ENCODE measurements at places on chromosomes 16 and 17.

- DNase-seq, result no peak
These were observed 217.9 kb upstream of the RPL38 start for GRCh38 chr17:73985466-73986015.

GRCh38 chr17:6426356-6427101 lies 8.4 kb downstream of the AIPL1 start:
- no peak for DNase-seq

DNA sequence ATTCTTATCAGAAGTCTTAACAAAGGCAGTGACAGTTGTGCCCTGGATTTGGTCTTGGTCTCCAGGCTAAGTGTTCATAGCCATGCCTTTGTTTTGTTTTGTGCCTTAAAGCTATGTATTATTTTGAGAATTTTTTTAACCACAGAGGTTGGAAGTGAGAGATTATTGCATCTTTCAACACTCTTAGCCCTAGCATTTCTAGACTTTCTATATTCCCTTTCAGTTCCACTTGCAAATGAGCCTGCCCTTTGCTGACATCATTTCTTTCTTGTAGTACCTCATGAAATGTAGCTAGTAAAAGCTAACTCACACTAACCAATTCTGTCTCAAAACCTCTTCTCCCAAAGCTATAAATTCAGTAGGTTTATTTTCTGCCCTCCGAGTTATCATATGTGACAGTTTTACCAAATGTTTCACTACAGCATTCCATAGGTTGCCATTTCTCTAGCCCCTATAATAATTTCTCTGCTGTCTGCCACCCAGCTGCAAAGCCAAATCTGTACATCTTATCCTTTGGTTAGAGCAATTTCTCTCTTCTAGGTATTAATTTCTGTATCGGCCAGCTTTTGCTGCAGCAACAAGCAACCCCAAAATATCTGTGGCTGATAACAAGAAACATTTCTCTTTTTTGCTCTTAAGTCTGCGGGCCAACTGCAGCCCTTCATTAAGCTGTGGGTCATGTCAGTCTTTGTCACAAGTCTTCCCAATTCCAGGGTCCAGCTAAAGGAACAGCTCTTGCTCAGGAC lies 14.2 kb upstream of the CCL1 start:
- DNase-seq, result no peak

- no peak for DNase-seq
These were observed 16.3 kb downstream of the USP31 start for GRCh38 chr16:23132775-23133463.

DNA sequence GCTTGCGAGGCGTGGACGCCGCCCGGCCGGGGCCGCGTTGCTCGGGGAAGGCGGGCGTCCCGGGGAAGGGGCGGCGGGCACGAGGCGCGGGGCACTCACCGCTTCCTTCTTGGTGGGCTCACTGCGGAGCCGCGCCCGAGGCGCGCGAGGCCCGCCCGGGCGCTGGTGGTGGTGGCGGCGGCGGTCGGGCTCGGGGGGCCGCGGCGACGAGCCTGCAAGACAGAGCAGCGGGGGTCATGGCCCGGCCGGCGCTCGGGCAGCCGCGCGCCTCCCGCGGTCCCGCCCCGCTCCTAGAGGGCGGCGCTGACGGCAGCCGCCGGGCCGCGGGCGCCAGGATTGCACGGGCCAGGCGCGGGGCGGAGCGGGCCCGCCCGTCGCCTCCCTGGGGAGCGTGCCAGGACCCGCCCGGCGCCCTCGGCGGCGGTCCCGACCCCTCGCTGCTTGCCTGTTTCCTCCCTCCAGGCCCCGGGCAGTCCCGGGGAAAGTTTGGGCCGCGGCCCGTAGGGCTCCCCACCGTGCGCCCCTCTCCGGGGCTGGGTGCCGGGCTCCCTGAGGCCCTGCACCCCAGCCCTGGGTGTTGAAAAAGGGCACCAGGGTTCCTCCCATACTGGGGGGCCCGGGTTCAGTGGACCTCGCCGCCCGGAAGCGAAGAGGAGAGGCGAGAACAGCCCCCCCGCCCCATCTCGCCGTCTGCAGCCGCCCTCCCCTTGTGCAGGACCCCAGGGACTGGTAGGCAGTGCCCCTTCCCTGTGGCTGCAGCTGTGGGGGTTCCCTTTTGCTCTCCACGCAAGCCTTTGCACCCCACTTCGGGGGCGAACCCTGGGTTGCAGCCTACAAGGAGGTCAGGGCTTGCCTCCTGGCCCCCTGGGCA lies at the start of gene C16orf74:
C16orf74 (minus strand) TSS at position 270 of the 871 bp plus-strand sequence. CDS start 15,879 bp downstream, outside the sequence.
- peak; percentile 48 for DNase-seq

DNA sequence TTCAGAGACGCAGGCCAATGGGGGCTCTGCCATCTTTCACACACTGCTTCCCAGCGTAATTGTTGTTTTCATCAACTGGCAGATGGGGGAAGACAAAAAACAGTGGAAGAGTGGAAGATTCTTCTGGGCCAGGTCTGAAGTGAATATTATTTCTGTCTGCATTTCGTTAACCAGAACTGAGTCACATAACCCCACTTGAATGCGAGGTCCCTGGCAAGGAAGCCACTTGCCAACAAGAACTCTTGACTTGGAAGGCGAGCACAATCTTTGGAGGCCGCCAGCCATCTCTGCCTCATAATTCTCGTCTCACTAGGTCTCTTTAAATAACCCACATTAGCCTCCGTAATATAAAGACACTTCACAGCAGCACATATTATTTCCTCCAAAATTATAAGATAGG lies 75.4 kb downstream of the CYB561 start:
- no peak for DNase-seq

- peak; percentile 47 for DNase-seq
These were observed 18.1 kb downstream of the PIPOX start for GRCh38 chr17:29061036-29061435.

GRCh38 chr17:1144162-1144561 lies 35.6 kb downstream of the ABR start:
- peak; percentile 73 for DNase-seq

- peak; percentile 89 for DNase-seq
These were observed at the start of gene KRABD2 for GRCh38 chr17:8376271-8377067. KRABD2 (minus strand) TSS chr17:8376704.

- DNase-seq, result no peak
These were observed 129.5 kb downstream of the CDYL2 start for GRCh38 chr16:80674884-80675283.

Data from erythroblast (primary cell).